ENCODE measurements at places on chromosomes 5 and 9.

GRCh38 chr5:40446910-40447309 is 232.8 kb upstream of the PTGER4 start:
- DNase-seq: no peak

DNA sequence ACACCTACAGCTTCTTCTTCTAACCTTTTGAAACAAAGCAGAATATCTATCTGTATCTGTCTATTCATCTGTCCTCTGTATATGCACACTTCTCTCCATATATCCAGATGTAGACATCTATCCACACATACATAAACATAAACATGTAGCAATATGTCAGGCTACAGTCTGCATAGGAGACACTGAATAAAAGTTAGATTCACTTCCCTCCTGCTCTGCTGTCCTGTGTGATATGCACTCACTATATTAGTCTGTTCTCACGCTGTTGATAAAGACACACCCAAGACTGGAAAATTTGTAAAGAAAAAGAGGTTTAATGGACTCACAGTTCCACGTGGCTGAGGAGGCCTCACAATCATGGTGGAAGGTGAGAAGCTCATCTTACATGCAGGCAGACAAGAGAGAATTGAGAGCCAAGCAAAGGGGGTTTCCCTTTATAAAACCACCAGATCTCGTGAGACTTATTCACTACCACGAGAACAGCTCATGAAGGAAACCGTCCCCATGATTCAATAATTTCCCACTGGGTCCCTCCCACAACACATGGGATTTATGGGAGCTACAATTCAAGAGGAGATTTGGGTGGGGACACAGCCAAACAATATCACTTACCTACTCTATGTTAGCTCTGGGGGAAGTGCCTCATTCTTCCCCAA is 24.1 kb downstream of the RANBP3L start:
- no peak for DNase-seq

- no peak for DNase-seq
Measured at GRCh38 chr5:14284392-14285148, 141.4 kb downstream of the TRIO start.

- DNase-seq: no peak
Measured at GRCh38 chr9:104494808-104495207, 9.3 kb upstream of the OR13F1 start.

GRCh38 chr5:136518814-136519213 is 153.5 kb upstream of the TRPC7 start:
- DNase-seq: no peak

- DNase-seq: no peak
Measured at GRCh38 chr9:18297056-18297841, 176.7 kb upstream of the ADAMTSL1 start.

- DNase-seq: no peak
Measured at GRCh38 chr5:33840927-33841547, 50.8 kb downstream of the ADAMTS12 start.

GRCh38 chr5:180649297-180650039 is at the start of gene FLT4:
TSS of gene FLT4 (minus strand) at chr5:180649600. CDS start at chr5:180649545, 55 bp downstream.
- no peak for DNase-seq

GRCh38 chr5:68484307-68485068 is 268.9 kb downstream of the PIK3R1 start:
- DNase-seq: no peak

DNA sequence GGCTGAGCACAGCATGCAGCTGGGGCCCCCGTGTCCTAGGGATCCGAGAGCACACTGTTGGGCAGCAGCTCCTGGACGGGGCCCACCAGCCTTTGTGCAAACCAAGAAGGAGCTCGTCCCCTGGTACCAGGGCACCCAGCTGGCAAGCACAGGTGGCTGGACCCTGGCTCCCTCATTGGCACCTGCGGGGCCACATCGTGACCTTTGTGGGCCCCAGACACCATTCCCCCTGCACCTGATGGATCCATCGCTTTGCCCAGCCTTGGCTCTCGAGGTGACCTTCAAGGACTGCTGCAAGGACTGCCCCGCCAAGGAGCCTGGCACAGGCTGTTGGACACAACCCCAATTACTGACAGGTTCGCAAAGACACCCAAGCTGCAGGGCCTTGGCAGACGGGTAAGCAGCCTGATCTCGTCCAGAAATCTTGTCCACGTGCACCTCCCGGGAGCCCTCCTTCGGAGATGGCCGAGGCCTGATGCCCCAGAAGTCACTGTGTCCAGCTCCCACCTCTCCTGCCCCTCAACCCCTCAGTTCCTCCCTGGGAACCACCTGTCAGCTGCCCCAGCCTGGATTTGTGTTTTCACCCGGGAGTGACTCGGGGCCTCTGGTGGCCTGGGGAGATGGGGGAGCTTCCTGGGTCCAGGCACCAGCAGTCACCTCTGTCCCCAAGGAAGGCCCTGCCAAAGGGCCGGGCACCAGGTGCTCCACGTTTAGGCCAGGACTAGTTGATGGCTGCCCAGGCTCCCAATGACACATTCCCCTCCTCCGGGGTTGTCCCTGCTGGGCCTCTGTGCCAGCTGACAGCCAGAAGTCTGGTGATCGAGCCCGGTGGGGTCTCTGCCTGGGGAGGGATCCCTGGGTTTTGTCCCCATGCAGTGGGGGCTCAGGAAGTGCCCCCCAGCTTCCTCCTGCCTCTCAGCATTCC is 137.1 kb upstream of the PPP1R26 start:
- no peak for DNase-seq

GRCh38 chr9:99722877-99723276 is 98.8 kb upstream of the NR4A3 start:
- DNase-seq: no peak

DNA sequence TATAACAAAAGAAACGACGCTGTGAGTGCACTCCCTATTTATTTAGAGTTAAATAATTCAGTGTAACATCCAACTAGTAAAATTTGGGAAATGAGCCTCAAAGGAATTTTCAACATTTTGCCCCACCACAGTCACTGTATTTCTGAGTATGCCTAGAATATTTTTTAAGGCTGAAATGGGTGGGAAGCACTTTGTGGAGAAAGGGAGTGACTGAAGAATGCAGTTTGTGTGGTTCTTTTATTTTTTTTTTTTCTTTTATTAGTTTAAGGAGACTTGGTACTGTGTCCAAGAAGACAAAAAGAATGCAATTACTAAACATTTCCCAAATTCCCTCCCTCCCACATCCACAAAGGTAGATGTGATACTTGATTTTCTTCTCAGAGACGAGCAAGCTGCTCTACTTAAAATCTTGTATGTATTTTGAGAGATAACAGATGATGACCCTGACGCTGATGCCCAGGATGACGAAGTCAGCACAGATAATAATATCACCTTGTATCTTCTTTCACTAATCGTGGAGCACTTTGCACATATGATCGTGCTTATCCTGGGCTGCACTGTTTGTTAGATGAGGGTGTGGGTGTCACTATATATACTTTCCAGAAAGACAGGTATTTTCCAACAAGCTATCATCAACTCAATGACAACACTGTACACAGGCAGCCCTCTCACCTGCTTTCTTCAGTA is 586.3 kb downstream of the RAB3C start:
- DNase-seq: no peak

- DNase-seq: no peak
Measured at GRCh38 chr5:157290981-157291711, 25.2 kb downstream of the CYFIP2 start.

GRCh38 chr5:56751572-56752313 is 63.6 kb upstream of the MAP3K1 start:
- DNase-seq: no peak

DNA sequence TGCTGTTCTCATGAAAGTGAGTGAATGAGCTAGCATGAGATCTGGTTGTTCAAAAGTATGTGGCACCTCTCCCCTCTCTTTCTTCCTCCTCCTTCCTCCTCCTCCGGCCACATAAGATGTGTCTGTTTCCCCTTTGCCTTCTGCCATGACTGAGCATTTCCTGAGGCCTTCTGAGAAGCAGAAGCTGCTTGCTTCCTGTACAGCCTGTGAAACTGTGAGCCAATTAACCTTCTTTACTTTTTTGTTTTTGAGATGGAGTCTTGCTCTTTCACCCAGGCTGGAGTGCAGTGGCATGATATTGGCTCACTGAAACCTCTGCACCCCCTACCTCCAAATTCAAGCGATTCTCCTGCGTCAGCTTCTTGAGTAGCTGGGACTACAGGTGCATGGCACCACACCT is 6.1 kb downstream of the S100Z start:
- DNase-seq: no peak

- no peak for DNase-seq
Measured at GRCh38 chr9:31393240-31393639, 991.2 kb upstream of the ACO1 start.

DNA sequence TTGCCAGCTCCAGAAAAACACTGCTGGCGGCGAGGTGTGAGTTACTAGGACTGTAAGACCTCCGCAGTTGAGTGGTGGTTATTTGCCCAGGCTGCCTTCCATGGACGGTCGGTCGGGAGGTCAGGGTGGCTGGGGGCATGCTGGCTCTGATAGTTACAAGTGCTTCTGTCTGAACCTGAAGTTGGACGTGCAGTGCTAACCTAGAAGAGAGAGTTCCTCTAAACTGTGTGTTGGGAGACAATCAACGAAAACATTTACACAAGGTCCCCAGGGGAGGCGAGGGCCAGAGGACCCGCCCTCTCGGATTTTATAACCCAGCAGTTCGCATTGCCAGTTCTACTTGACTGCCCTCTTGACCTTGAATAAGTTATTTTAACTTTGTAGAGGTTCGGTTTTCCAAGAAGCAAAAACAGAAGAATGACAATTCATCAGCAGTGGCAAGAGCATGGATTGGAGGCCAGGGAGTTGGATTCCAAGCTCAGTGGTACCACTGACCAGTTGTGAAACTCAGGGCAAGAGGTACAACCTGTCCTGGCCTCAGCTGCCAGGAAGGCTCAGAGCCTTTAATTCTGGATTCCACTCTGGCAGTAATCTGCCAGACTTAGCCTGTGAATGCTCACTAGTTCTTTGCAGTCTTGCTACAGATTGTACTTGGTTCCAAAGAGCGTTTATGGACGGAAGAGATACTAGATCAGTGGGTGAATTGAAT is 28.7 kb upstream of the PDE8B start:
- DNase-seq: no peak

DNA sequence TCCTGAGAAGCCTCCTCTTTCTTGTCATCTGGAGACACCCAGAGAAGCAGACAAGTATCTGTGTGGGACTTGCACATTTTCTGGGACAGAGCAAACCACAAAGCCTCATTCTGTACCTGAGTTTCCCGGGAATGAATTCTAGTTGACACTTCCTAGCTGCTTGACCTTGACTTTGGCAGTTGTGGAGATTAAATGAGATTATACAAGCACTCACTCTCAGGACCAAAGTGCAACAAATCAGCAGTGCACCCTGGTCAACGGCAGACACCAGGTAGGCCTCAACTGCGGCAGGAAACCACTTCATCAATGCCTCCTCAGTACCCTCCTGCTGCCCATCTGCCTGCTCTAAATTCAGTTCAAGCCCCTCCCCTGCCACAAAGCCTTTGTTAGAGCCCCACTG is 114.7 kb upstream of the PANK3 start:
- no peak for DNase-seq

DNA sequence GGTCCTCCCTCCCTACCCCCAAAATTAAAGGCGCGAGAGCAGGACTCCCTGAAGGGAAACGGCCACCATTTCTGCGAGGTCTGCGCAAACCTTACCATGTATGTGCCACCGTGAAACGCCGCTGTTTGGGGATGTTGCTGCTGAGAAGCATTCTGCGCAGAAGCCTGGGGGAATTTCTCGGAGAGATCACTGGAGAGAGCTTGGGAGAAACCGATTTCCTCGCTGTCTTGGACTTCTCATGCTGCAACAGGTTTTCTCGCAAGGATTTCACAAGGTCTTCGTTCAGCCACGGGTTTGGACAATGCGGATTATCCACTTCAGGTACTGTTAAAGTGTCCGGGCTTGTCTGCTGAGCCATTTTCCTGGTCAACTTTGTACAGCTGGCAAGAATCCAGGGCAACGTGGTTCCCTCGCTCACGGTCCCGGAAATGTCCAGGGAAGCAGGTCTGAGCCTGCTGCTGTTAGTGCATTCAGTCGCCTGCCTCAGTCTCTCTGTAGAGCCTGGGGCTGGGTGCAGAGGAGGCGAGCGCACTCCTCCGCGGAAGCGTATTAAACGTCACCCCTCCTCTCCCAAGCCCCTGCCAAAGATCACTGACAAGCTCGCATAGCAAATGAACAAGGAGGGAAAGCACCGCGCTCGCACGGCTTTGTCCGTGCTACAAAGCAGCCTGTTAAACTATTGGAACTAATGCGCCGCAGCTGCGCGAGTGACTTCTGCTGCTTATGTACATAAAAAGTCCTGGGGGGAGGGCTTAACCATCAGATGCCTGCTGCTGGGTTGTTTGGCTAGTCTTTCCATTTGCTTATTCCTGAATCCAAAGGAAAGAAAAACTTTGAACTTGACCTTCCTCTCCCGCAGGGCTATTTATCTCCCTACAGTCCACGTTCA is 125.1 kb downstream of the PDE4D start:
- DNase-seq: peak; percentile 23

DNA sequence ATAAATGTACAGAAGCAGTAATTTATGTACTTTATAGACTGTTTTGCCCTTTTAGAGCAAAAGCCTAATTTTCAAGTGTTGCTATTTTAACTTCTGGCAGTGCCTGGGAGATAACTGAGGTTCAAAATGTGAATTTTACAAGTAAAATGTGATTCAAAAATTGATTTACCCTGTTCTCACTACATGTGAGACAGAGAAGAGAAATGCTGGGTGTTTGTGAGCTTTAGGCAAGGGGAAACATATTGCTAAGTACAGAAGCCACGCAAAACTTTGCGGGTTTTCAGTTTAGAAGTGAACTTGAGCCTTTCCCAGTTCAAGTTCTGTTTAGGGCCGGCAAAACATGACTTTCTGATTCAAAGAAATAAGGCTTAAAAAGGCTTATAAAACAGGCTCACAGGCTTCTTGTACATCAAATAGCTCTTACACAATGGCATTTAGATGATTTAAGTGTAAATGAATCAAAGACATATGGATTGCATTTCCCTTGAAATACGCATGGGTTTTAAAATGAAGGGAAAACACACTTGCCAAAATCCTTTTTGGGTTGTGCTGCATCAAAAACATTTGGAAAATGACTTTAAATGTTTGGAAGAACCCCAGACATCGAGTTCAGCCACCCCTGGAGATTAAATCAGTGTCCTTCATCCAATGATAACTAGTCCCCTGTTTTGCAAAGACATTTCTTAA is 370.8 kb upstream of the MEF2C start:
- DNase-seq: no peak

DNA sequence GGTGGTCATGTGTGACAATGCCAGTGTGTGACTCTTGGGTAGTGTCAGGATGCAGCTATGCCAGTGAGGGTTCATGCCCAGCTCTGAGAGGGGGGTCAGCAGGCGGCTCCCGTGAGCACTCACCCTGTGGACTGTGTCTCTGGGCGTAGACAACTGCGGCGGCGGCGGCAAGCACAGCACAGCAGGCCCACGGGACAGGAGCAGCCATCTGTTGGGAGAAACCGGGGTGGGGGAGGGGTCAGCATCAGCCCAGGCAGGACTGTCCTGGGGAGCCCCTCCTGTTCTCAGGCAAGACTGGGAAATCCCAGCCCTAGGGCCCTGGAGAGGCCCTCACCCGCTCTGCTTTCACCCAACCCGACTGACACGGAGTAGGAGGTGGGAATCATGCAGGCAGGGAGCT is 20.8 kb downstream of the CNTFR start:
- no peak for DNase-seq
